ENCODE measurements at places on chromosomes 4 and X.

DNA sequence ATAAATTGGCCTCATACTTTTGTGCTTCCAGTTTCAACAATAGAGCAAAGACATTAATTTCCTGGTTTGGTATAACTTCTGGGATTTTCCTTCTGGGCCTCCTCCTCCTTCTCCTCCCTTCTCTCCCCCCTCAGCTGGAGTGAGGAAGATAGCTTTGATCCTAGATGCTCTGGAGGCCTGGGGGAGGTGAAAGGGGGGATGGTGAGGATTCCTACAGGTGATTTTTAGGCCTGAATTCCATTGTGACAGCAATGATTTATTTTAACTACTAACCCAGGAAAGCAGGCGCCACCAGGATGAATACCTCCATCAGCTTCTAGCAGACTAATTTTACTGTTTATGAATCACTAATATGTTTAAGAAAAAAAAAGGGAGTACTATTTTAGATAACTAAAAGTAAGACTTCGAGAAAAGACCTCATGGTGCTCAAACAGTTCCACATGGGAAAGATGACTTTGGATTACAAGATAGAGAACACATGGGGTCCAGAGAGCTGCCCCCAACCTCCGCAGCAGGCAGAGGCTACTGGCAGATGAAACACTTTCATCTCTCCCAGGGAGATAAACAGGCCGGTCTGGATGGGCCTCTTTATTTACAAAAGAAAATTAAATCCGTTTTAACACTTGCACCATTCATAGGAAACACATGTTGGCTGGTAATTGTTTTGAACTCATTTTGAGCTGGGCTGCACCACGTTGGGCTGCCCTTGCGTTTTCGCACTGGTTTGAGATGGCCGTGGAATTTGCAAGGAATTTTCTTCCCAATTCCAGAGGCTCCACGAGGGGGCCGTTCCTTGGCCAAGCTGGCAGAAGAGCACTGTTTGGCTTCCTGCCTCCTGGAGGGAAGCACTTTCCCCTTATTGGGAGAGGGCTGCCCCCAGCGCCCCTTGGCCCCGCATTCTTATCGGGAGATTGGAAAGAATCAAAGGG is 125.1 kb upstream of the STX18 start:
- DNase-seq: no peak

- DNase-seq: no peak
Observed at GRCh38 chr4:114250439-114250891, 271.0 kb upstream of the ARSJ start.

DNA sequence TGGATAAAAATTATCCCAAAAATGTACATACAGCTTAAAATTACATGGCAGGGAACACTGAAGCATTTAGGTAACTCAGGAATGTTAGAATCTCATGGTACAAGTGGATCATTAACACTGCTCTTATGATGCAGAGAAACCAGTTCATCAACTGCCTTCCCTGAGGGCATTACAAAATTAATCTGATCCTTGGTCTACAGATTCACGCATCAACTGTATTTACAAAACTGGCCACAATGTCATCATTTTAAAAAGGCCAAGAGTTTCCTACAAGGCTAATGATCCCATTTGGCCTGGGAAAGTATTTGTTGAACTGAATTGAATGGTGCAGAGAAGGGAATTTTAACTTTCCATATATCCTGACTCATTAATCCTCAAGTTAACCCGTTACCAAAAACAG is 84.6 kb downstream of the TSPAN5 start:
- no peak for DNase-seq

DNA sequence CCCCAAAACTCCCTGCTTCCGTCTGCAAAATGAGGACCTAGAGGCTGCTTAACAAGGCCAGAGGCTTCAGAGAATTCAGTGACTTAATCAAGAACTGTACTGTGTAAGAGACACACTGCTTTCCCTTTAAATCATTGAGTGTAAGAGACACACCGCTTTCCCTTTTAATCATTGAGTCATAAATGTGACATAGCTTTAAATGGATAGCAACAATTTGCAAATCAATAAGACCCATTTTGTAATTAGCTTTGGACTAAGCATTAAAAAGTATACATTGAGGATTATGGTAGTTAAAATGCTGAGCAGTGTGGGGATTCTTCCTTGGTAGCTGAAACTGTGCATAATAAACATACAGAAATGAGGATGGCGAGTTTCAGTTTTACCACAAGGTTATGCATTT is 31.8 kb downstream of the ARX start:
- no peak for DNase-seq

- no peak for DNase-seq
Observed at GRCh38 chr4:77398256-77398655, 207.4 kb upstream of the CXCL13 start.

GRCh38 chr4:3701736-3702560 is 64.2 kb upstream of the ADRA2C start:
- no peak for DNase-seq

GRCh38 chr4:149349541-149349940 is 466.1 kb downstream of the IQCM start:
- no peak for DNase-seq

DNA sequence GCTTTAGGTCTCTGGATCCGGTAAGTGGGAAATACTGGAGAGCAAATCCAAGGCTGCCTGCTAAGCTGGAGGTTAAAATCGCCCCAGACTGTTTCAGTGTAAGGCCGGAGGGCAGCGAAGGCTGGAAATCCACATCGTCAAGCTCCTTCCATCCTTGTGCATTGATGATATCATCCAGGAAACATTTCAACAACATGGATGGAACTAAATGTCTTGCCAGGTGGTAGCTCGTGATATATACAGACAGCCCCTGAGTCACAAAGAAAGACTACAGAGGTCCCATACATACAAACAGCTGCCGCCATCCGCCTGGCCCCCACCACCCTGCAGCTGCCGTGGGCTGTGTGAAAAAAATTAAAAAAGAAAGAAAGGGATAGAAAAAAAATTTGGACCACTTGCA is 148.9 kb upstream of the RBPJ start:
- no peak for DNase-seq

GRCh38 chr4:168981460-168981859 is 28.6 kb downstream of the CBR4 start:
- no peak for DNase-seq

DNA sequence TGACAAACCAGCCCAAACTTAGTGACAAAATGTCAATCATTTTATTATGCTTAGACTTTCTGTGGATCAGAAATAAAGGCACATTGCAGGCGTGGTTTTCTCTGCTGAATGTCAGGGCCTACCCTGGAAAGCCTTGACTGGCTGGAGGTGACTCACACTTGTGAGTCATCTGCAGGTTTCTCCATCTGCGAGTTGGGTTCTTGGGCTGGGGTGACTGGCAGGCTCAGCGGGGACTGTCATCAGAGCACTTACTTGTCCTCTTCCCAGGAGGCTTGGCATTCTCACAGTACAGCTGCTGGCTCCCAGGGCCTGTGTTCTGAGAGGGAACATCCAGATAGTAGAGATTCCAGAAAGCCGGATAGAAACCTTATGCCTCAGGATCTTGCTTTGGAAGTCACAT is 153.8 kb upstream of the AGA start:
- DNase-seq: no peak

- DNase-seq: no peak
Observed at GRCh38 chrX:148457279-148457678, 43.1 kb upstream of the AFF2 start.

GRCh38 chr4:53579826-53580225 is 11.5 kb downstream of the LNX1 start:
- no peak for DNase-seq

GRCh38 chr4:182231496-182231895 is 11.7 kb upstream of the TENM3 start:
- no peak for DNase-seq

- no peak for DNase-seq
Observed at GRCh38 chr4:141797966-141798365, 161.6 kb downstream of the IL15 start.

- no peak for DNase-seq
Observed at GRCh38 chrX:37348231-37348970, 763 bp upstream of the PRRG1 start.

- DNase-seq: no peak
Observed at GRCh38 chr4:39718366-39719323, 20.7 kb downstream of the UBE2K start.
